Upper lobe of left lung (tissue), 6 donors: ENCODE measurements at places on chromosomes 1 and 21. TPM values are rescaled to one million over a fixed set of nuclear protein-coding genes. Genes with fewer than 3 reads are reported as not detected.

DNA sequence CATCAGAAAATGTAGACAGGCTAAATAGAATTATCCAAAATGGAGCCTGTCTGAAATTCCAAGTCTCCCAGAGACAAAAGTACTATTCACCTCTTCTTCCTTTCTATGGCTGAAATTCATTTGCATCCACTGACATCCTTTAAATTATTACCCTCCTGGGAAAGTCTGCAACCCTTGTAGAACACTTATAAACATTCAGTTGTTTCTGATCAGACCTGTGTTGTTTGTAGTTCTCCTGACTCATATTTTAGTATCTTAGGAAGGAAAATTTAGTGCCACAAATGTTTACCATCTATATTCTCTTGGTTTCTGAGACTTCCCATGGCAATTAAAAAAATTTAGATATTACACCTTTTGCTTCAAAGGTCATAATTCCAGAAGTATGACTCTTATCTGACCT, 69.6 kb upstream of the C1orf105 start:
- no peaks in the 10 kb centered on the region for H3K4me1 ChIP-seq
- H3K4me3 ChIP-seq, result no peak overlapping the region
- no peaks in the 10 kb centered on the region for H3K27me3 ChIP-seq
- no peaks in the 10 kb centered on the region for H3K36me3 ChIP-seq
- DNase-seq, result no peak

- H3K27me3 ChIP-seq, result no peaks in the 10 kb centered on the region
- no peaks in the 10 kb centered on the region for H3K36me3 ChIP-seq
- DNase-seq, result no peak
- peaks cover 7% of the 10 kb centered on the region for H3K4me1 ChIP-seq
- no peak overlapping the region for H3K27ac ChIP-seq
Measured at GRCh38 chr1:23184212-23184934, 15.7 kb upstream of the LUZP1 start.

DNA sequence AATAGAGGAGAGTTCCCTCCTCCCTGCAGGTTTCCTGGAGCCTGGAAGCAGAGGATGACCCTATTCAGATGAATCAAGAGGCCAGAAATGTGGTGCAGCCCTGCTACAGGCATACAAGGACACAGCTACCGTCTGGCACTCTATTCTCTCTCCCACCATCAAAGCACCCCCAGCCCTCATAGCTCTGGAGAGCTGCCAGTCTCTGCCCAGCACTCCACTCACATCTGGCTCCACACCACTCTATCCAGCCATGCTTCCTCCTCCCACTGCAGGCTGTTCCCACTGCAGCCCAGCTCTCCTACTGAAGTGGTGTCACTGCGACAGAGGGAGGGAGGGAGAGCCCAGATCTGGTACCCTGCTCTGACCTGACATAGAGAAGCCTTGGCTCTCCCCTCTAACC, 18.4 kb downstream of the SYT2 start:
- no peak overlapping the region for H3K27ac ChIP-seq
- H3K36me3 ChIP-seq, result no peaks in the 10 kb centered on the region

- H3K27ac ChIP-seq, result no peak overlapping the region
- no peaks in the 10 kb centered on the region for H3K27me3 ChIP-seq
- DNase-seq, result peak; percentile 21
- no peak overlapping the region for H3K4me3 ChIP-seq
- H3K4me1 ChIP-seq, result no peaks in the 10 kb centered on the region
- no peaks in the 10 kb centered on the region for H3K36me3 ChIP-seq
Measured at GRCh38 chr21:42320791-42321190, 5.6 kb upstream of the TFF3 start.

- H3K27me3 ChIP-seq, result no peaks in the 10 kb centered on the region
- no peak overlapping the region for H3K4me3 ChIP-seq
- H3K4me1 ChIP-seq, result no peaks in the 10 kb centered on the region
- no peak overlapping the region for H3K27ac ChIP-seq
- no peak for DNase-seq
Measured at GRCh38 chr1:63746129-63746864, 27.5 kb upstream of the ROR1 start.

GRCh38 chr1:223189903-223190724, 47.1 kb upstream of the TLR5 start:
- no peak overlapping the region for H3K27ac ChIP-seq
- H3K27me3 ChIP-seq, result no peaks in the 10 kb centered on the region
- no peaks in the 10 kb centered on the region for H3K36me3 ChIP-seq
- H3K4me3 ChIP-seq, result no peak overlapping the region
- peak; percentile 18 for DNase-seq

GRCh38 chr21:35309316-35309715, 260.2 kb upstream of the RUNX1 start:
- no peak overlapping the region for H3K27ac ChIP-seq
- no peaks in the 10 kb centered on the region for H3K27me3 ChIP-seq
- H3K4me1 ChIP-seq, result no peaks in the 10 kb centered on the region

- no peaks in the 10 kb centered on the region for H3K27me3 ChIP-seq
- H3K4me1 ChIP-seq, result no peaks in the 10 kb centered on the region
- no peak overlapping the region for H3K4me3 ChIP-seq
- no peak overlapping the region for H3K27ac ChIP-seq
- DNase-seq, result no peak
- no peaks in the 10 kb centered on the region for H3K36me3 ChIP-seq
Measured at GRCh38 chr1:111565079-111565478, 54.5 kb upstream of the RAP1A start.

DNA sequence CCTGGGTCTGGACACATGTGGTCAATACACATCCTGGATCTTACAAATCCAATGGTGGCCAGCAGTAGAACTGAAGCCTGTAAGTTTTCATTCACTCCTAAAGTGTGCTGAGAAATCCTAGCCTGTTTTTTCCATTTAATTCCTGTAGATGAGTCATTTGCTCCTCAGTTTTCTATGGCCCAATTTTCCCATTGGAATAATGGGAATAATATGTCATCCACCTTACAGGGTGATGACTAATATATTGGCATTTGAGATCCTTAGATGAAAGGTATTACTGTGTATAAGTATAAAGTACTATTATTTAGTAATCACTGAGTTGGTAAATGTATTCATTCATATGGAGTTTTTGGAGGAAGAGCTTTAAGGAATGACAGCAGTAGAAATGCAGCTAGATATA, 89.7 kb upstream of the ADAR start:
- no peaks in the 10 kb centered on the region for H3K36me3 ChIP-seq
- no peaks in the 10 kb centered on the region for H3K4me1 ChIP-seq
- no peak for DNase-seq
- no peak overlapping the region for H3K4me3 ChIP-seq
- H3K27me3 ChIP-seq, result no peaks in the 10 kb centered on the region
- H3K27ac ChIP-seq, result no peak overlapping the region

DNA sequence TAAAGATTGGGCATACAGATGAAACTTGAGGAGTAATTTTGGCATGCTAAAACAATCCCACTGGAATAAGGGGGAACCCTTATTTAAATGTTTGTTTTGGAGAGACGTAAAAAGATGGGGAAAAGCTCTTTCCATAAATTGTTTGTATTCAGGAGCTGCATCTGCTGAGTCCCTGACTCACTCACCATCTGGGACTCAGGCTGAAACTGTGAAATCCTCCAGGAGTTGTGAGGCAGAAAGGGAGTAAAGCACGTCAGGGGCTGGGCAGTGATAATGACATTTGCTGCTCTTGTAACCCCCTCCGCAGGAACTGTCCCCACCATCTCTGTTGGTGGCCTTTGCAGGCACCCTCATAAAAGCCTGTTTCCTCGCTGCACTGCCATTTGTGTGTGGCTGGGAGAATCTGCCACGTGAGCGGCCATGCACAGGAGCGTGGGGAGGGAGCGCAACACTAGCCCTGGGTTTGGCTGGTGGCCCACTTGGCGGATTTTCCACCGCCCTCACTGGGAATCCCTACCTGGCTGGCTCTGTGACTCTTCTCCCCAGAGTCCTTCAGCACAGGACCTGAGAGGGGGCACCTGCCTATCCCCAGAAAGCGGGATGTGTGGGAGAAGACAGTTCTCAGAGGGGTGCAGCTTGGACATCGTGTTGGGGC, 45.3 kb downstream of the ZSCAN20 start:
- no peaks in the 10 kb centered on the region for H3K27me3 ChIP-seq
- H3K36me3 ChIP-seq, result no peaks in the 10 kb centered on the region
- no peak for DNase-seq
- no peak overlapping the region for H3K27ac ChIP-seq
- H3K4me1 ChIP-seq, result no peaks in the 10 kb centered on the region

The GLIS1 gene
- total RNA-seq, result not detected

The HOOK1 gene
- 11.1 TPM for total RNA-seq

The SPAG17 gene
- 94.3 TPM for total RNA-seq

The CTTNBP2NL gene
- total RNA-seq, result 51.1 TPM
